ENCODE measurements at places on chromosomes 4 and X.

DNA sequence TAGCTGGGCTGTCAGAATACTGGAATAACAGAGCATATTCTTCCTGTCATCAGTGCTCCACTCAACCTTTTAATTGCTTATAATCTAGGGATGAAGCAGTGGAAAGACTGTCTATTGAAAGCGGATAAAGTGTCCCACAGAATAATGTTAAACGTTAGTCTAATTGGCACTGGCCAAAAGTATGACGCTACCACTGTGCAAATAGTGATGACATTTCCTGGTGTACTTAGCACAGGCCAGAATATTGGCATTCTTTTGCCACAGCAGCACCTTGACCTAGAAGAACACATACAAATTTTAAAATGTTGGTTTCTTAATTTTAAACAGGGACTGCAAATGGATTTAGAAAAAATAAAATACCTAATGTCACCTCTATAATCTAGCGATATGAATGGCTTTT, 635.2 kb upstream of the SPANXN1 start:
- DNase-seq = no peak

GRCh38 chrX:44927398-44927797, 54.4 kb downstream of the KDM6A start:
- DNase-seq = no peak

- DNase-seq = no peak
These were observed 277.9 kb downstream of the ZC4H2 start for GRCh38 chrX:64698317-64698716.

GRCh38 chr4:73612032-73612431, 8.2 kb downstream of the RASSF6 start:
- DNase-seq = no peak

GRCh38 chr4:86223472-86223871, 136.4 kb downstream of the MAPK10 start:
- DNase-seq = no peak

GRCh38 chrX:38692961-38693360, 108.3 kb upstream of the MID1IP1 start:
- no peak for DNase-seq
